IMR-90 (cell line): ENCODE measurements at places on chromosomes 1 and 21. TPM values are rescaled to one million over a fixed set of nuclear protein-coding genes. Genes with fewer than 3 reads are reported as not detected.

Gene FTCD
- not detected in 2 replicates for total RNA-seq

Gene FRRS1
- total RNA-seq: 21.7 and 23.5 TPM in 2 replicates

DNA sequence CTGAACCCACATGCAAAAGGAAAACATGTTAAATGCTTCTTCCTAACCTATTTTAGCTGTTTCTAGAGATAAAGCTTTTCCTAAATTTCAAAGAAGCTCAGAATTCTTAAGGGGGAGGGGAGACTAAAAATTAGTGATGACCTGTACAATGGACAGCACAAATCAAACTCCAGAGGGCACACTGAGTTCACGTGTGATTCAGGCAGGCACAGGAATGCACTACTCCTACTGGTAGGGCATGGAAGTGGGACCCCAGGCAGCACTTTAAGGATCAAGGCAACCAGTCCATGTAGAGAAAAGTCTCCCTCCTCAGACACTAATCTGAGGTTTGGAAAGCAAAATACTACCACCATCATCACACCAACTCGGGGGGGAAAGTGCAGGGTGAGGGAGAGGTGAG lies 31.3 kb upstream of the CLCA4 start:
- no peak for DNase-seq

GRCh38 chr1:171931752-171932151 lies 90.5 kb downstream of the DNM3 start:
- DNase-seq: no peak

GRCh38 chr21:30232011-30232410 lies 16.1 kb upstream of the CLDN8 start:
- DNase-seq: no peak

DNA sequence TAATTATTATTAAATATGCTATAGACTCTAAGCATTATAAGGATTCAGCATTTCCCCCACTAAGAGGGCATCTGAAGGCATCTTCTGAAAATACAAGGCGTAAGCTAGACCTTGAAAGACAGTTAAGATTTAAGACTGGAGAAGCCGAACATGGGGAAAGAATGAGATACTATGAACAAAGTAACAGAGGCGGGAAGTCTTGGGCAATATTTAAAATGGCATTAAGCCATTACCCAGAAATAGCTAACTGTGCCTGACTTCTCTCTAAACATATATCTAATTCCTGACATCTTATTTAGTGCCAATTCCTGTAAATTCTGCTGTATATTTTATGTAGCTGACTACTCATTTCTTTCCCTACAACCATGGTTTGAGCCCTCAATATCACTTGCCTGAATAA lies 20.9 kb downstream of the DPH5 start:
- DNase-seq: peak; percentile 64

DNA sequence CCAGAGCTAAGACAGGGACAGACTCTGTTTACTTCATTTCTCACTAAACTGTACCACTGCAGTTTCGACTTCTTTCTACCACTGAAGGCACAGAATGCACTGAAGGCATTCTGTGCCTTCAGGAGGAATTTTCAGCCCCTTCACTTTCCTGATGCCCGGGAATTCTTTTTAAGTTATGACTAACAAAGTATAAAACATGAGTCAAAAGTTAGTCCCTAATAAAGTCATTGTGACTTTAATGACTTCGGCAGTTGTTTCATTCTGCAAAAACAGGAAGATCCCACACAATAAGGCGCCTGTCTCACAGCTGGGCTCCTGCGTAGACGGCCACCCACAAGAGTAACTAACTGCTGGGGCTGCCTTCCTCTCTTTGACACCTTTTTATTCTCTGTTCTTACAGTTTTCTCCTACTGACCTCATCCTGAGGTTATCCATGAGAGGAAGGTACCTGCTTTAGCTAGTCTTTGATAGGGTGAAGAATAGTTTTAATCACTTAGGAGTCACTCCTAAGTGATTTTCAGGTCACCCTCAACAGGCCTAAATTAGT lies 183.9 kb upstream of the SGIP1 start:
- DNase-seq: peak; percentile 34

GRCh38 chr1:57615956-57616355 lies 192.1 kb upstream of the DAB1 start:
- DNase-seq: no peak

- no peak for DNase-seq
Observed at GRCh38 chr1:203011582-203011981, 4.4 kb downstream of the TMEM183A start.

GRCh38 chr1:211580303-211580687 lies 1.3 kb upstream of the SLC30A1 start:
- DNase-seq: no peak

DNA sequence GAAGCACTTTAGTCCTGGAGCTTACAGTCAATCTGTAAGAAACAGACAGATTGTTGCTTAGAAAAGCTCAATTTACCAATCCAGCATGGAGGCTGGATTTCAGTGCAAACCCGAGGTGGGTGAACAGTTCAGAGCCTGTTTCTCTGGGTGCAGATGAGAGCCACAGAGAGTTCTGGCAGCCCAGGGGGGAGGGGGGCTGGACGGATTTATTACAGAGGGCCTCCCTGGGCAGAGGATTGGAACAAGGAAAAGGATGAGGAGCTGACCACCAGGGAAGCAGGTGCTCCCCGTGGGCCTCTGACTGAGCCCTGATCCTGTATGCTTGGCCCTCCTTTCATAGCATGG lies 38.0 kb upstream of the EPS8L3 start:
- no peak for DNase-seq

- DNase-seq: no peak
Observed at GRCh38 chr1:200478239-200478623, 68.4 kb upstream of the ZNF281 start.

- DNase-seq: no peak
Observed at GRCh38 chr1:99005537-99005942, 879 bp upstream of the PLPPR5 start.

- DNase-seq: no peak
Observed at GRCh38 chr21:39696618-39697017, 48.4 kb upstream of the IGSF5 start.

DNA sequence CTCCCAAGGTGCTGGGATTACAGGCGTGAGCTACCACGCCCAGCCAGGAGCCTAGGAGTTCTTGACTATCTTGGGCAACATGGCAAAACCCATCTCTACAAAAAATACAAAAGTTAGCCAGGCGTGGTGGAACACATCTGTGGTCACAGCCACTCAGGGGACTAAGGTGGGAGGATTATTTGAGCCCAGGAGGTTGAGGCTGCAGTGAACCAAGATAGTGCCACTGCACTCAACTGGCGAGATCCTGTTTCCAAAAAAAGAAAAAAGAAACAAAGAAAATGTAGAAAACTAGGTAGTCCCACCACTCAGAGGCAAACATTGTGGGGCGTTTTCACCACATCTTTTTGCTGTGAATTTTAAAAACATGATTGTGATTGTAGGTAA lies 141.3 kb downstream of the ZZZ3 start:
- DNase-seq: no peak

- DNase-seq: no peak
Observed at GRCh38 chr1:93399781-93400180, 48.1 kb upstream of the FNBP1L start.
